SW480 (cell line): ENCODE measurements at places on chromosomes 5 and 9.

GRCh38 chr5:81214848-81215247, 18.3 kb upstream of the CKMT2 start:
- DNase-seq, result no peak

DNA sequence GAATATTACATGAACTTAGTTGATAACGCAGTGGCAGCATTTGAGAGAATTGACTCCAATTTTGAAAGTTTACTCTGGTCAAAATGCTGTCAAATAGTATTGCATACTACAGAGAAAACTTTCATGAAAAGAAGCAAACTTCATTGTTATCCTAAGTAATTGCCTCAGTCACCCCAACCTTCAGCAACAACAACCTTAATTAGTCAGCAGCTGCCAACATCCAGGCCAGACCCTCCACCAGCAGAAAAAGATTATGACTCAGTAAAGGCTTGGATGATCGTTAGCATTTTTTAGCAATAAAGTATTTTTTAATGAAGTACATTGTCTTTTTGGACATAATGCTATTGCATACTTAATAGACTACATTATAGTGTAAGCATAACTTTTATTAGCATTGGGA, 40.8 kb upstream of the SPDL1 start:
- no peak for DNase-seq

GRCh38 chr5:106601620-106602019, 1069.1 kb downstream of the EFNA5 start:
- DNase-seq, result no peak

DNA sequence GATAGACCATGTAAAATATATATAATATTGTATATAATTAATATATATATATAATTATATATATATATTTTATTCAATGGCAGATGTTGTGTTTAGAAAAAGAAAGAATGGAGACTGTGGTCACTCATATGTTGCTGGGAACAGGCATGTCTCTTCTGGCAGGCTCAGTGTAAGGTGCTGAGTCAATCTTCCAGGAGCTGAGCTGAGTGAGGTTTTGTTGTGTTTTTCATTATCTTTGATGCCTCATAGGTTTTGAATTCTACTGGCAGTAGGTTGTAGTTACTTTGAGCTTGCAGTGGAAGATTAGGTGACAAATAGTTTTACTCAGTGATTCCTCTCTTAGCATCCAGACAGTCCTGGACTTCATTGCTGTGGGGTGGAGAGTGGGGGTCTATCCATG, 561.3 kb downstream of the IRX1 start:
- no peak for DNase-seq

DNA sequence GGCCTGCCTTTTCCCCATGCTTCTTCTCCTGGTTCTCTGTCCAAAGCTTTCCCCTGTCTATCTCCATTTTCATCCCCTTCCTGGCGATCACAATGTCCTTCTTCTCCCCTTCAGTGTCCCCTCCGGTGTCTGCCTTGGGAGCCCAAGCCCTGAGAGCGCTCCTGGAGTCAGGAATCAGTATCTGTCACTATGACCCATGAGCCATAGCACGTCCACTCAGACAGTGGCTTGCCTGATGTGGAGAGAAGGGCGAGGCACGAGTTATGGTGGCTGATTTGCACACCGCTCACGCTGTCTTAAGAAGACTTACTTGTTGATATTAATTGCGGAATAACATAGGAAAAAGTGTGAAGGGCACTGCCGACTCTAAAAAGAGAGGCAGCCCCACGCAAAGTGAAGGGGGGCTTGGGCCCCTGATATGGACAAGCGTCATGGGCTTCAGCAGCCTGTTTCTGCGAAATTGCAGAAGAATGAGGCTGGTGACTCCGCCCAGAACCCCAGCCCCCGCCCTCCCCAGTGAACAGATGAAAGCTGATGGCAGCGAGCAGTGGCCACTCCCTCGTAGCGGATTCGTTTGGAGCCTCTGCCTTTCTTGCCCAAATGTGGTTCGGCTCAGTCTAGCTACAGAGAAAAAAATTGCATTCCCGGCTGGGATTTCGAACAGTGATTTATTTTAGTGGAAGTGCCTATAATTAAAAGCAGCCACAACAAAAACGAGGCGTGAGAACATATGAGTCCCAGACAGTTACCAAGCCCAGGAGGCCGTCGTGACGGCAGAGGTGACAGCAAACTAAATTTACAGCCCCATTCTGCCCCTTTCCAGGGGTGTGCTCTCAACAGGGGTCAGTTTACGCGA, 149.8 kb downstream of the ICE1 start:
- DNase-seq, result peak; percentile 27

GRCh38 chr5:129410488-129410887, 49.6 kb upstream of the ADAMTS19 start:
- DNase-seq, result peak; percentile 68

DNA sequence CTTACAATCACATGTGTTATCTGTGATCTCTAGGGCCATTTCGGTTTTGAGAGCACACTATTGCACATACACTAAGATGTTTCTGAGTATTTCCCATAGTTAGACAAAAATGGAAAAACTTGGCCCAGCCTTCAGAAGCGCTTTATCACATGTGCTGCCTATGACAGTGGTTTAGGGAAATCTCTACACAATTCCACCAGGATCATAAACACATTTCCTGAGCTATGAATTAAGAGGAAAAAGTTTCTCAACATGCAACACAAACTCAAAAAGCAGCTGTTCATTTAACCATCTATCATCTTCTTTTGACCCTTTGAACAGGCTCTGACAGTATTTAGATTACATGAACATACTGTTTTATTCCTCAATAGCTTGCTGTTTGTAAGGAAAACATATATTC, 15.1 kb downstream of the FGF1 start:
- no peak for DNase-seq

GRCh38 chr5:96946381-96946780, 10.5 kb downstream of the LNPEP start:
- no peak for DNase-seq

- DNase-seq, result no peak
These were observed 18.8 kb downstream of the HTR4 start for GRCh38 chr5:148635321-148636083.

GRCh38 chr9:132235894-132236661, 74.2 kb downstream of the NTNG2 start:
- peak; percentile 60 for DNase-seq

DNA sequence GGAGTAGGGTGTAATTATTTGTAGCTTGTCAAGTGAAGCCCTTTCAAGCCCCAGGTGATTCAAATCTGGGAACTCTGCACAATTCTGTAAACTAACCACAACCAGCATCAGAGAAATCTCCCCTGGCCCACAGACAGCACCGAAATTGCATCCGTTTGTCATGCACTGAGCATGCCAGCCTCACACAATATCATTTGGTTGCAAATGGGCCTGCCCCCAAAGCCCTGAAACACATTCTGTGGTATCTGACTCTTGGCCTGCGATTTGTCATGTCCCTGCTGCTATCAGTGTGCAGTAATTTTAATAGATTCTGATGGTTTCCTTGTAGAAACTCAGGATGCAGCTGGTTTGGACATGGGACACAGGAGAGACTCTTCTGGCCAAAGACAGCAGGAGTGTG, 35.3 kb downstream of the SNX24 start:
- DNase-seq, result no peak

- peak; percentile 64 for DNase-seq
These were observed 43.2 kb downstream of the TMEM167A start for GRCh38 chr5:83034036-83034435.

DNA sequence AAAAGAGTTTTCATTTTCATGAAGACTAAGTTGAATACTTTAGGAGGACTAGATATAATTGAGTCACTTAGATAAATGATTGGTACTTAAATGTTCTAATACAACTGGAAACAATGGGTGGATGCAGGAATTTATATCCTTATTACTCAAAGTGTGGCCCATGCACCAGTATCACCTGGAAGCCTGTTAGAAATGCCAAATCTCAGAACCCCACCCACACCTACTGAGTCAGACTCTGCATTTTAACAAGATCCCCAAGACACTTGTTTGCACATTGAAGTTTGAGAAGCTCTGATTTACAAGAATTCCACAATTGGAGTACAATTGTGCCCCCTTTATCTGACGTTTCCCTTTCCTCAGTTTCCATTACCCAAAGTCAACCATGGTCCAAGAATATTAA, 239.0 kb downstream of the AUH start:
- no peak for DNase-seq

DNA sequence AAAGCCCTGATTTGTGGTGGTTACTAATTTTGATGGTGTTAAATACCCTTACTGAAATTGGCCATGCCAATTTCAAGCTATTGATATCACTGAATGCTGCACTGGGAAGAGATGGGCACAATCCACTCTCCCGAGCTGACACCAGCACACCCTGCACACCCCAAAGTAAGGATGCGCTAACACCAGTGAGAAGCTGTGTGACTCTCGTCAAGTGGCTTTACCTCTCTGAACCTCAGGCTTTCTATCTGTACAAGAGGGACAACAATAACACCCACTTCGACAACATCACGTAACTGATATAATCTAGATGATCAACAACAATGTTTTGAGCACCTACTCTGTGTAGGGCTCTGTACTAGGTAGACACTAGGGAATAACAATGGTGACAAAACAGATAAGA, 8.0 kb upstream of the AKNA start:
- no peak for DNase-seq

DNA sequence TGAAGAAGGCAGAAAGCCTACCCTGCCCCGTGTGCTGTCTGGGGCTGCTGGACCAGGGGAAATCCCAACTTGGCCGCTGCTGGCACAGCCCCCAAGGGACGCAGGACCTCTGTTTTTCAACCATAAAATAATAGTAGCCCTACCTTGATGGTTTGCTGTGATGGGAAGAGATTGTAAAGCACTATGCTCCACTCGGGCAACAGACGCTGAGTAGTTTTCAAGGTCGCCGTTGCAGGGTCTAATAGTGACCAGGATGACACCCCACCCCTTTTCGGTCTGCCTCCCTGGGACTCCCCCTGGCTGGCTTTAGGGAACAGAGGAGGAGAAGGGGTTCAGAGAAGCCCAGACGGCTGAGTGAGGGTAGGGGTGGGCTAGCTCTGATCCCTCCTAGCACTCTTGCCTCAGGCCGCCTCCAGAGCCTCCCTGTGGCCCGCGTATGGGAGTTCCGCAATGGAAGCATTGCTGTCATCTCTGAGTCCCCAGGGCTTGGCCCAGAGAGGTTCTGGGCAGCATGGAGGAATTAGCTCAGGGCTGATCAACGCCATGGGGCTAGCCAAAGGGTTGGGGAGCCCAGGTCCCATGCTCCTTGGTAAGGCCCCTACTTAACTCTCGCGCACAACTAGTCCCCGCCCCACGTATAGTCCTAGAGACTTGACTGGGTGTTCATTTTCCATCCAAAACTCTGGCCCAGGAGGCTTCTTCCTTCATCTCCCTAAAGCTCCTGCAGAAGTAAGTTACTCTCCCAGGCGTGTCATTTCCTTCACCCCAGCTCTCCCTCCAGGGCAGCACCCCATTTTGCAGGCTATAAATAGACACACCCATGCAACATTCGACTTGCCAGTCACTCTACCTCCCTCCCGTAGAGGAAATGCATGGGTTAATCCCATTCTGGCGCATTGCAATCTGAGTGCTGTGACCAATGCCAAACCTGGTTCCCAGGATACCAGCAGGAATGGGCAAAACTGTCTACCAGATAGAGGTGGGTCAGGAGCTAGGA, 1.1 kb upstream of the IRF1 start:
- no peak for DNase-seq

DNA sequence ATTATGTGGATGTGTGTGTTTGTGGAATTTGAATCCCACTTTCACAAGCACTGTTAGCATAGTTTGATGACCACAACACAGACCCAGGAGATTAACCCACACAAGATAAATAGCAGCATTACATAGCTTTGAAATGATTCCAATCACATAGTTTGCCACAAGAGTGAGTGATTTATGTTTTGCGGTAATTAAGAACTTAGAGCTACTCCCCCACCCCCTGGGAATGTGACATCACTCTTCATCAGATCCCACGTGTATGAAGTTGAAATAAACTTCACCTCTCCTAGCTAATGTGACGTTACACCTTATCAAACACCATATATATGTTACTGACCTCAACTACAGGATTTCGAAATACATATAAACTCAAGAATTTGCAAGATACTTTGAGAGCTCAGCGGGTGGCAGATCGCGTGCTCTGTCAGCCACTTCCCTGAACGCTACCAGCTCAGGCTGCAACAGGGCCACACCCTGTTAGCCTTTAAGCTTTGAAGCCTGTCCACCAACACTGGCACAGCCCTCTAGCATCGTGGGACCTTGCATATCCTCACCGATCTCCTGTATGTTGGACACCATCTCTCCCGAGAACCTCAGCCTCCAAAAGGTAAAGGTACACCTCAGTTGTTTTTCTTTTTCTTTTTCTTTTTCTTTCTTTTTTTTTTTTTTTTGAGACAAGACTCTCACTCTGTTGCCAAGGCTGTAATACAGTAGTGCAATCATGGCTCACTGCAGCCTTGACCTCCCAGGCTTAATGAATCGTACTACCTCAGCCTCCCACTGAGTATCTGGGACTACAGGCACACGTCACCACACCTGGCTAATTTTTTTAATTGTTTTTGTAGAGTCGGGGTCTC, 1.7 kb upstream of the AGTPBP1 start:
- peak; percentile 99 for DNase-seq

DNA sequence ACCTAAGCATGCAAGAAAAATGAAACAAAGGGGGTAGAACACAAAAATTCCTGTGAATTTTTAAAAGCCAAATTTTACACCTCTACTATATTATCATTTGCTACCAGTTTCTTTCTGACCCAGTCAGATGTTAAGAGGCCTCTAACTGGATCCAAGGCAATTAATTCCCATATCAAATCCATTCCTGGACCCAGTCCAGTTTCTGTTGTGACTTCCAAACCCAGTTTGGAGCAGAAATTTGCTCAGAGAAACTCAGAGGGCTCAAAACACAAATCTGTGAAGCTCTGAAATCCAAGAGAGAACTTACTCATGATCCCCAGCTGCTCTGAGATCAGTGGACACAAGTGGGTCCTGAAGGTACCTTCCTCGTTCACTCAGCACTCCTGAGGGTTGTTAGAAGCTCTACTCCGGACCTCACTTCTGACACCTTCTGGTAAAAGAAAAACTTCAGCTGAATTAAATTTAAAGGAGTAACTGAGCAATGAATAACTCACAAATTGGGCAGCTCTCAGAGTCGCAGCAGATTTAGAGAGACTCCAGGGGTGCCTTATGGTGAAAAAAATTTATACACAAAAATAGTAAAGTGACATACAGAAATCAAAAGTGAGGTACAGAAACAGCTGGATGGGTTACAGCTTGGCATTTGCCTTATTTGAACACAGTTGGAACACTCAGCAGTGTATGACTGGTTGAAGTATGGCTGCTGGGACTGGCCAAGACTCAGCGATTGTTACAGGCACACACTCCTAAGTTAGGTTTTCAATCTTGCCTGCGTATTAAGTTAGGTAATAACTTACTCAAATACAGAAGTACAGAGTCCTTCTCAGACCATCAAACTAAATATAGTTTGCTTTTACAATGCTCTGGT, 32.4 kb downstream of the INSL4 start:
- DNase-seq, result no peak

DNA sequence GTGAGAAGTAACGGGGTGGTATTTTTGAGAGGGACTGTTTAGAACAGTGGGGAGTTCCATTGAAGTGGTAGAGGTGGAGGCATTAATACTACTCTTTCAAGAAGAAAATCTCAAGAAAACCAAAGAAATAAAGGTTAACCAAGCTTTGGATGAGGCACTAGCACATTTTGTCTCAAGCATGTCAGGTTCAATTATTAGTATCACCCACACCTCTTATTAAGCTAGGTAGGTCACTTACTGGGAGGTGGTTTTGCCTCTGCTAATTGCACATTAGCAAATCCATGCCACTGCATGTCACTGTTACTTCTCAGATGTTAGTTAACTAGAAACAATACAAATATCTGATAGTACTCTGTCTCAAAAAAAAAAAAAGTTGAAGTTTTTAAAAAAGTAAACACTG, 10.2 kb downstream of the RABGAP1 start:
- no peak for DNase-seq

GRCh38 chr9:108551030-108551841, 304.6 kb downstream of the ACTL7B start:
- DNase-seq, result no peak

GRCh38 chr9:89666364-89666763, 61.6 kb downstream of the GADD45G start:
- no peak for DNase-seq
